Endothelial cell of coronary artery (primary cell): ENCODE measurements at places on chromosomes 7 and 10. TPM values are rescaled to one million over a fixed set of nuclear protein-coding genes. Genes with fewer than 3 reads are reported as not detected.

CUBN gene
- total RNA-seq, result 1.4 and 3.2 TPM in 2 replicates

ACSL5 gene
- 12.6 and 18.0 TPM in 2 replicates for total RNA-seq

NKX2-3 gene
- not detected in 2 replicates for total RNA-seq

OR13A1 gene
- total RNA-seq, result not detected in 2 replicates

C7orf33 gene
- total RNA-seq, result not detected in 2 replicates

ATRNL1 gene
- total RNA-seq, result 0.09 and 0.47 TPM in 2 replicates

MYH16 gene
- 0.38 and 0.72 TPM in 2 replicates for total RNA-seq

CRCP gene
- 30.0 and 31.8 TPM in 2 replicates for total RNA-seq

GNGT1 gene
- not detected in 2 replicates for total RNA-seq

SAMD9 gene
- 10.7 and 16.0 TPM in 2 replicates for total RNA-seq

PNLIPRP2 gene
- not detected in 2 replicates for total RNA-seq

UCMA gene
- total RNA-seq, result not detected in 2 replicates

GPER1 gene
- total RNA-seq, result 0.75 and 0.99 TPM in 2 replicates

HHEX gene
- total RNA-seq, result 32.8 and 33.5 TPM in 2 replicates

UBE2D4 gene
- 6.2 and 8.1 TPM in 2 replicates for total RNA-seq
